Fibroblast of upper back skin (primary cell): ENCODE measurements at places on chromosomes 3 and 15.

GRCh38 chr3:115790759-115791158 lies 167.4 kb downstream of the GAP43 start:
- peak; percentile 97 for DNase-seq

GRCh38 chr15:88258093-88258641 lies 1.6 kb upstream of the NTRK3 start:
- DNase-seq, result no peak

DNA sequence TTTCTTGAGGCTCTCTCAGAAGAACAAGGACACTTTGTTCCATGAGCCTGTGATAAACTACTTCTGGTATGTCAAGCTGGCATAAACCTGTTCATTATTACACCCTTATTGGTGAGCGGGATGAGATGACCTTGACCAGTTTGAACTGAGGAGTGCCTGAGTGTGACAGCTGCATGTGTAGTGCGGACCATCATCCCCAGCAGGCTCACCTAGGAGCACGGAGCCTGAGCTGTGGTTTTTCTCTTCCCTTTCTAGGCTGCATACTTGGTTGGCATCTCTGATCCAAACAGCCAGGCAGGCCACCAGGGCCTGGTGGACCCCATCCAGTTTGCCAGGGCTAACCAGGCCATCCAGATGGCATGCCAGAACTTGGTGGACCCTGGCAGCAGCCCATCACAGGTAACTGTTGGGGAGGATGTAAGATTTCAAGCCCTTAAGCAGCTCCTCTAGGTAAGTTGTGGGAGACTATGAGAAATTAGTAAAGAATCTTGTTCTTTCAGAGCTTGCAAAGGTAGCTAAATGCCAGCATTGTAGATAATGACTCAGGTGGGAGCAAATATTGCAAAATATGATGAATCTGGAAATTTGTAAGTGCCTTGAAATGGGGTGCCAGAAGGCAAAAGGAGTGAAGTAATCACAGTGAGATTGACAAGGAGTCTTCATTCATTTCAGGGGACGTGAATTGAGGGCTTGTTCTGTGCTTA lies 288.9 kb upstream of the TPM1 start:
- DNase-seq, result no peak

- peak; percentile 10 for DNase-seq
Measured at GRCh38 chr3:52827441-52827840, 3.0 kb downstream of the ITIH4 start.

- DNase-seq, result no peak
Measured at GRCh38 chr15:63258658-63259057, 18.7 kb upstream of the APH1B start.

- DNase-seq, result peak; percentile 29
Measured at GRCh38 chr3:184343200-184343876, 5.9 kb downstream of the FAM131A start.

- DNase-seq, result no peak
Measured at GRCh38 chr3:55902221-55902900, 415.3 kb upstream of the WNT5A start.

GRCh38 chr3:194117104-194117845 lies 18.7 kb upstream of the HES1 start:
- DNase-seq, result no peak

DNA sequence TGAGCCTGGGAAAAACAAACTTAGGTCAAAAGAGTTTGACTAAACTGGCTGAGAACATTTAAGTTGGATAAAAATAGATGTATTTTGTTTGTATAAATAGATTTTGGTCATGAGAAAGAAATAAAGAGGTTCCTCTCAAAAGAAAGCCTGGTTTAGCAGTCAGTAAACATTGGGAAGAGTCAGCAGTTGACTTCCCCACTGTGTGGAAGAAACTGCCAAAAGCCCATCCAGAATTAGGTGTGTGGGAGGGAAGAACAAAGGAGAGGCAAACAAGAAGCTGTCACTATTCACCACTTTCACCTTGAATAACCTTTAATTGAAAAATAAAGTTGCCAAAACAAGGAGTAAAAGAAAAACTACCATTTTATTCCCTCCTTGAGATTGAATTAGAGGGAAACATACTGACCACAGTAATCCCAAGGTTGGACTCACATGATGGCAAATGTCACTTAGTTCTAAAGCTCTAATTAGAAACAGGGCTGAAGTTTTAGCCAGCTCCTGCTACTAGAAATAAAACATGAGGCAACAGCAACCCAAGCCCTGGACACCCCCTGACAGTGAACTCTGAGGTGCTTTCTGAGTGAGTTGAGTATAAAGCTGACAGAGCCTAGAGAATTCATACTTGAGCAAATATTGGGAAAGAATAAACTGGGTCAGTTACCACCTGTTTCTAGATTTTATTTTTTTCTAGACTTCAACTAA lies 139.3 kb downstream of the SERPINI1 start:
- no peak for DNase-seq

DNA sequence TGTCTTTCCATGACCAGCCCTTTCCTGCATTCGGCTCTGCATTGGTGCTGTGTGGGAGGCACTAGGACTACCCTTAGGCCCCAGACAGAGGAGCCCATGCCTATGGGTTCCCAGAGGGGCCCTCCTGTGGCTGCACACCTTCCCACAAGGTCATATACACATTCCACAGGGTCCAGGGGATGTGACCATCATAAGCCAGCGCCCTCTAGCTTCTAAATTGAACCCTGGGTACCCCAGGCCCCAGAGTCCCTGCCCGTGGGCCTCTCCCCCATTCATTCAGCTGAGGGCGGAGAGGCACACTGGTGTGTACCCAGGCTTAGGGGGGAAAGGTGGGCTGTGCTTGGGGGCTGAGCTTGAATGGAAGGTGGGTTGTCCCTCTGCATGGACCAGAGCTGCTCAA lies 10.2 kb upstream of the SLC6A6 start:
- DNase-seq, result no peak

DNA sequence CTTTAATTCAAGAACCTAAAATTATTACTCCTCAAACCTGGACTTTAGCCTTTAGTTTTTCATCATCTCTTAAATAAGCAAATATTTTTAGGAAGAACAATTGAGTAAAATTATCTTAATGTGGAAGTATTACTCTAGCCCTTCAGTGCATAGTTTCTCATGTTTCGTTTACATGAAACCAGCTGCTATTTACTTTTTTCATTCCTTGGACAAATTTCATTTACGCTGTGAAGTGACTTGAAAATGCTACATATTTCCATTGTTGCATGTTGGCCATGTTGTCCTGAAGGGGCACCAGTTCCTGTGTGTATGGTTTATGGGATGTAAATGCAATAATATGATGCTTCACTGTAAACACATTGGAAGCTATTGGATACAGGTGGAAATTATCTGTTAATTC lies 49.9 kb downstream of the SLC25A26 start:
- DNase-seq, result no peak

DNA sequence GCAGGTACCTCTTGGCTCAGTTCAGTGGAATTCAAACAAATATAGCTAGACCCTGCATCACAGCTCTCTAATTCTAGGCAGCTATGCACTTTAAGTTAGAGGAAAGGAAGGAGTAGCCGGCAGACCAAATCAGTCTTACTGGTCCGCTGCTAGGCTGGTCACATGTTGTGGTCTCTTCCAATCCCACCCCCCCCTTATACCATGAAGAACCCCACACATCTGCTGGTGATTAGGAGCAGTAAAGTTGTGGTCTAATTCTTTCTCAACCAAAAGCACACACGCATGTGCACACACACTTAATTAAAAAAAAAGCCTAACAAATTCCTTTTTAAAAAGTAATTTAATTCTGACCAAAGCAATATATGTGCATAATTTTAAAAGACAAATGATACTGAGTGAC lies 16.7 kb upstream of the SH3GL3 start:
- DNase-seq, result peak; percentile 78

GRCh38 chr3:110016235-110016815 lies 679.0 kb upstream of the DPPA4 start:
- DNase-seq, result no peak

DNA sequence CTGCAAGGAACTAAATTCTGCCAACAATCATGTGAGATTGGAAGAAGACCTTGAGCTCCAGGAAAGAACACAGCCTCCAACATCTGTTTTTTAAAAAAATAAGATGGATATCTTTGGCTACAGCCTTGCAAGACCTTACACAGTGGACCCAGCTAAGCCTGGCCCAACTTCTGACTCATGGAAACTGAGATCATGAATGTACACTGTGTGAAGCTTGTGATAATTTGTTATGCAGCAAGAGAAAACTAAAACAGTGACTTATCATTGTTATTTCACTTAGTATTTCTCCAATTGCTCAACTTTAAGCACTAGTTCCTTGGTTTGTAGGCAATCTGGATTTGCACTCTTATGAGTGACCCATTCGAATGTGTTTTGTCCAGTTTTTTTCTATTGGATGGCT lies 29.3 kb downstream of the SHQ1 start:
- peak; percentile 64 for DNase-seq

DNA sequence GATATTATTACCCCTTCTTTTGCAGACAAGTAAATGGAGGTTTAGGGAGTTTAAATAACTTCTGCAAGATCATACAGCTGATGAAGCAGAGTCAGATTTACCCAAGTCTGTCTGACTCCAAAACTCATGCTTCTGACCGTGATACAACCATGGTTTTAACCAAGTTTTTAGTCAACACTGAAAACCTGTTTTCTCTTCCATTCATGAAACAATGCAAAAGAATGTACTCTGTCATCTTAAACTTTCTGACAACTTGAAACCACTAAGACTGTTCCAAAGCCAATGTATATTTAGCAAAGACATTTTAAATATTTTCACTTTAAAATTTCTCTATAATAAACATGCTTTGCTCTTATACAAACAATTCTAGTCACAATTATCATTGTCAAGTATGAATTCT lies 77.0 kb upstream of the RBMS3 start:
- DNase-seq, result peak; percentile 67

- DNase-seq, result peak; percentile 2
Measured at GRCh38 chr3:10471054-10471688, 34.2 kb downstream of the ATP2B2 start.

DNA sequence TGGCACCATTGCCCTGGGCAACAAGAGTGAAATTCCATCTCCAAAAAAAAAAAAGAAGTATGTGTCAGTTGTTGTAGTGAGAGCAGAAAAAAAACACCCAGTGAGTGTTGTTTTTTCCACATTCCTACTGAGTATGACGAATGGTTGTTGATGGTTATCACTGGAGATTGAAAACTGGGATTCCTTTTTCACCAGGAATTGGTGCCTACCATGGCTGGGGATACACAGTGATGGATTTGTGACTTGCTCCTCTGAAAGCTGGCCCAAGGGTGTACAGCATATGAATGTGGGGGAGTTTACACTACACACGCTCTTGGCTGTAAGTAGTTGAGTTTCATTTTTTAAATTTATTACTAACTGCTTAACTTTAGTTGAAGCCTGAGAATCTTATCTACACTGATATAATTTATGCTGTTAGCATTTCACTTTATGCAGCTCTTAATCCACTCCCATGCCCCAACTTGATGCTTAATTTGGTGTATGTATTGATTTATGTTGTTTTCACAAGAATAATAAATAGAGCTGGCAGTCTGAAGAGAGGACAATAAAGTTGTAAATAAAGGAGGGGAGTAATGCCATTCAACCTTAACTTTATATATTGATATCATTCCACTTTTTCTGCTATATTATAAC lies 56.0 kb upstream of the MME start:
- peak; percentile 39 for DNase-seq

DNA sequence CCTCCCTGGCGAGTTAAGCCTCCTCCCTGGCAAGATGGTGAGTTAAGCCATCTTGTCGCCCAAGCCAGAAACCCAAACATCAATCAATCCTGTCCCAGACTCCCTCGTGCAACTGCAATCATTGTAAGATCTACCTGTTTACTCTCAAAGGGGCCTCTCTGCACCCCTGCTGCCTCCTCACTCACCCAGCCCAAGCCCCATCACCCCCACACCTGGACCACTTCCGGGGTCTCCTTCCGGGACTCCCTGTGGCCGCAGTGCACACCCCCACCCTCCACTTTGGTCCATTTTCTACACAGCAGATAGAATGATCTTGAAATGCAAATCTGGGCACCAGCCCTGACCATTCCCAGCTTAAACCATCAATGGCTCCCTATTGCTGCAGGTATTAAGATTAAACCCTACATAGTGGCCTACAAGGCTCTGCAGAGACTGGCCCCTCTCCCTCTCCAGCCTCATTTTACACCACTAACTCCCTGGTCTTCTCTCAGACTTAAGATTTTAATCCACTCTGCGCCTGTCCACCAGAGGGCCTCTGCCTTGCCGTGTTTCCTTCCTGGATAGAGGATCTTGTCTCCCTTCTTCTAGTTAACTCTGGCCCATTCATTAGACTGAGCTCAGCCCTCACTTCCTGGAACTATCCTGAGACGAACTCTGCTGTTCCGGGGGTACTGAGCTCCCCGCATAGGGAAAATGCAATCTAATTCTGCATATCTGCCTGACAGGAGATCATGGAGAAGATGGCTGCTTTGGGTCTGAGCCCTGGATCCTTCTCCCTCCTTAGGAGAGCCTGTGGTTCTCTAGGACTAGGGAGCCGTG lies 41.9 kb upstream of the SLC6A1 start:
- DNase-seq, result peak; percentile 51

- DNase-seq, result no peak
Measured at GRCh38 chr15:23518104-23518503, 47.4 kb upstream of the MKRN3 start.

DNA sequence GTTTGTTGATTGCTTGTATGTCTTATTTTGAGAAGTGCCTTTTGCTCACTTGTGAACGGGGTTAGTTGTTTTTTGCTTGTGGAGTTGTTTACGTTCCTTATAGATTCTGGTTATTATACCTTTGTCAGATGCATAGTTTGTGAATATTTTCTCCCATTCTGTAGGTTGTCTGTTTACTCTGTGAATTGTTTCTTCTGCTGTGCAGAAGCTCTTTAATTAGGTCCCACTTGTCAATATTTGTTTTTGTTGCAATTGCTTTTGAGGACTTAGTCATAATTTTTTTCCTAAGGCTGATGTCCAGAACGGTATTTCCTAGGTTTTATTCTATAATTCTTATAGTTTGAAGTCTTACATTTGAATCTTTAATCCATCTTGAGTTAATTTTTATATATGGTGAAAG lies 285.3 kb upstream of the GADL1 start:
- DNase-seq, result no peak

DNA sequence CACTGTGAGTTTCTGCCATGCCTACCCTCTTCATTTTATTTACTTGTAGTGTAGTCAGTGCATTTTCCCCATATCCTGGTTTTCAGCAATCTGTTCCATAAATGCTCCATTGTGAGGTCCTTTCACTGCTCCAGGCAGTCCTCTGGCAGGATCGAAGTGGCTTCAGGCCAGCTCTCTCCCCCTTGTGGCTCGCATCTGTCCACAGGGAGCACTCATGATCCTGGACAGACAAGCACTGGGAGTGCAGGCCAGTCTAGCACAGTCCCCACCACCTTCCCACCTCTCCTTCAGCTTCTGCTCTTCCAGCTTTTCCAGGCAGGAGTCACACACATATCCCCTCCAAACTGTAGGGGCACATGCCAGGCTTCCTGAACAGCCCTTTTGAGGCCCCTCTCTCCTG lies 173.6 kb downstream of the PPM1L start:
- peak; percentile 19 for DNase-seq

DNA sequence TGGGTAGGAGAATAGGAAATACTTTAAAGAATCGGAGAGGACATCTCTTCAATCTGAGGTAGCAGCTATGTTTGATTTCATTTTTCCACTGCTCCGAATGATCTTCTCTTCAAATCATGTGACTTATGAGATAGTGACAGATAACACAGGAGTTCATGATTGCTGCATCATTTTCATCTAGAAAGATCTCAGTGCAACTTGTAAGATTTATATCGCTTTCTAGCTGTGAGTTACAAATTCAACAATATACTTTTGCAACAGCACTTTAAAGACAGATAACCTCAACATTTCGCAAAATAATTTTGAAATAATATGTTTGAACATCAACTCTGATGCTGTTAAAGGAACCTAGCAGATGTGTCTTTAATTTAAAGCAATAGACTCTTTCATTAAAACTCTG lies 99.9 kb upstream of the CCDC80 start:
- no peak for DNase-seq
